Stimulated activated CD4-positive, alpha-beta T cell treated with anti-CD3 and anti-CD28 coated beads, Interleukin-1b, Interleukin-23, amount 100 ng/mL, for 1 hour (primary cell): ENCODE measurements at places on chromosomes 5 and 9.

DNA sequence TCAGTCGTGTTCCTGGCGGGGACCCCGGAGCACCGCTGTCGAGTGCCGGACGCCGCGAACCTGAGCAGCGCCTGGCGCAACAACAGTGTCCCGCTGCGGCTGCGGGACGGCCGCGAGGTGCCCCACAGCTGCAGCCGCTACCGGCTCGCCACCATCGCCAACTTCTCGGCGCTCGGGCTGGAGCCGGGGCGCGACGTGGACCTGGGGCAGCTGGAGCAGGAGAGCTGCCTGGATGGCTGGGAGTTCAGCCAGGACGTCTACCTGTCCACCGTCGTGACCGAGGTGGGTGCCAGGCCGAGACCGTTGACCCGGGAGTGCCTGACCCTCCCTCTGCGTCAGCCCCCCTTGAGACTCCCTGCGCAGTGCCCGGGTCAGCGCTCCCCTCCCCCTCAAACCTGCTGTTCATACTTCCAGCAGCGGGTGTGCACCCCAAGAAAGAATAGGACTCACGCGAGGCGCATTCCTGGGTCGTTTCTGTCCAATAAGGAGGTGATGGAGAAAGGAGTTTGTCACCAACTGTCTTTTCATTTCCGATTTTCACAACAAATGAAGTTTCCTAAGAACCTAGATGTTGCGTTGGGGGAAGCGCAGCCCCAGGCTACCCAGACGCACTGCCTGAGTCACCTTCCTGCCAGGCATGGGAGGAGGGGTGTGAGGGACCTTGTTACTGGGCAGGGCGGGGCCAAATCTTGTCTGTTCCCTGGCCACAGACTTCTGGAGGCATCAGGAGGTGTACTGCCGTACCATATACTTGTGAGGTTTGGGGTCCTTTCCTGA, 722 bp downstream of the SLC22A4 start:
- peak; percentile 51 for DNase-seq

DNA sequence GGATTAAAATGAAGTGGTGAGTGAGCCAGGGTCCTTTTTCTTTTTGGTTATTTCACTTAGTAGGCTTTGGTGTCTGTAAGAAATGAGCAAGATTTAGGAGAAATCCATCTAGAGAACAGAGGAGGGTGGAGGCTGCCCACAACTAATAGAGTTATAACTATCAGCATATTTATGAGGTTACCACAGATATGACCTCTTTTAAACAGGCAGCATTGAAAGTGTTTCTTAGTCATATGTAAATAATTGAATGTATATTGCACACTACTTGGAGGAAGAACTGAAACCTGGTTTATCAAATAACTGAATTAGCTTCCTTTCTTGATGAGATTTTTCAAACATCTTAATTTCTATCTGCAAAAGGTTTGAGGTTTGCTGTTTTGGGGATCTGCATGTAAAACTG, 483.1 kb upstream of the PIK3R1 start:
- no peak for DNase-seq

GRCh38 chr9:38319496-38320173, 72.9 kb upstream of the ALDH1B1 start:
- no peak for DNase-seq

DNA sequence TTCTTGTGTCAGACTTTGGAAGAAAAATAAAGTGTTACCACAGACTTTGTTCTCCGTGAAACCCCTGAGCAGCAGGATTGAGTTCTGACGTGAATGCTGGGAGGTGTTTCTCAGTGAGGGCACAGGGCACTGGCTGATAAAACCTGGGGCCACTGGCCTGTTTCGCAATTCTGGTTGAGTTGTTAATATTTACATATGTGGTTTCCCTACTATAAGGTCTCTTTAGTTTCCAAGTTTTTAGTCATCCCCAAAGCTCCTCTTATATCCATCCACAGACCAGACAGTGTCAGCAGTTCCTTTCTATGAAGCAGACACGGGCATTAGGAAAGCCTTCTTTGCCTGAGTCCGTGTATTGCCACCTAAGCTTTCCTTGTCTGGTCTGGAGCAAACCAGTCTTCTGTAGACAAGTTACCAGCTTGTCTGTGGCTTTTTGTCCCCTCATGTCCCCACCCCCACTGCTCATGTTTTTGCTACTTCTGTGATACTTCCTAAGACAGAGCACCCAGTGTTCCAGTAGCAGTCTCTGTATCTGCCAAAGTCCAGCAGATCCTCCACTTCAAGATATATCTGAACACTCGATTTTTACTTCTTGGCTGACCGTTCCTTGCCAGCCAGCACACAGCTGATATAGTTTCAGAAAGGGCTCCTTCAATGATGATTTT, 42.0 kb downstream of the ACO1 start:
- DNase-seq: no peak

GRCh38 chr9:114317665-114318357, 5.1 kb upstream of the ORM1 start:
- DNase-seq: no peak

DNA sequence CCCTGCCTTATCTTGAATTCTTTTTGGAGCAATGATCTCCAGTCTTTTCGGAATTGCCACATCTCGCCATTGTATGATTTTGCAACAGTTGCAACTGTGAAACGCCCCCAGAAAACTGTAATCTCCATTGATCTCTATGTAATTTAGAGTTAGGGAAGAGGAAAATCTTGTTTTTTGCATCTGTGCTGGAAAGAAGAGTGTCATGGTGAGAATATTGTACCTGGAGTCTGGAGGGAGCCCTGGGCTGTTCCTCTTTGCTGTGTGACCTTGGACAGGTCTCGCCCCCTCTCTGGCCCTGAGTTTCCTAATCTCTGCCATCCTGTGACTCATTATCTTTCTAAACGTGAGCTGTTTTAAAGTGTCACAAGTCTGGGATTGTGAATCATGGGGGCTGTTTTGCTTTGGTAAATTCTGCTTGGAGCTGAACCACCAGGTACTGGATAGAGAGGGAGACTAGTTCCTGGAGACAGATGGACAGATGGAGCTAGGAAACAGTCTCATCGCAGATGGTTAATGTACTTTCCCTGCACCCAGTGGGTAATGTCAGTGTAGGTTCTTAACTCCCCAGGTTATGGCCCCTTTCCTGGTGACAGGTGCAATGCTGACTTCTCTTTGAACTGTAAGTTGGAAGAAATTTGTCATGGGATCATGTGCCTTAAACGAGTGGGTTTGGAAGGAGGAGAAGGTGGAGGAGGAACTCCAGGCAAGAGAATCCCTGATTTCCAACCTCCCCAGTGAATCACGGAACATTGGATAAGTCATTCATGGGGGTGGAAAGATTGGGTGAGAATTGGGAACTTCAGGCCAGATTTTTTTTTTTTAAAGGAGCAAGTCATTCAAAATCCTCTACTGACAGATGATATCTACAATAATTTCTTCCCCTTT, 19.6 kb downstream of the PPARGC1B start:
- no peak for DNase-seq

DNA sequence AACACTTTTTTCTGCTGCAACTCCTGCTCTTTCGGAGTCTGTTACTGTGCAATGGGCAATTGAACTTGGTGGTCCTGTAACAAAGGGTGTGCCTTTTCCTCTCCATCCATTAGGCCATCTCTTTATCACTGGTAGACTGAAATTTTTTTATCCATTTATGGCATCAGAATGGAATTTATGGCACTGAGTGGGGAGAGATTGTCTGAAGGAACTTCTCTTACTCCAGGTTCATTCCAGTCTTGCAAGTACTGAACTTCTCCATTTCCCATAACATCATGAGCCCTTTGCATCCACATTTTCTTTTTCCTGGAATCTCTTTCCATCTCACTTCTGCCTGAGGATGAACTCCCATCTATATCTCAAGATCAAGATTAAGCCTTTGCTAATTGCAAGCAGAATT, 10.0 kb downstream of the SLC46A2 start:
- DNase-seq: no peak

DNA sequence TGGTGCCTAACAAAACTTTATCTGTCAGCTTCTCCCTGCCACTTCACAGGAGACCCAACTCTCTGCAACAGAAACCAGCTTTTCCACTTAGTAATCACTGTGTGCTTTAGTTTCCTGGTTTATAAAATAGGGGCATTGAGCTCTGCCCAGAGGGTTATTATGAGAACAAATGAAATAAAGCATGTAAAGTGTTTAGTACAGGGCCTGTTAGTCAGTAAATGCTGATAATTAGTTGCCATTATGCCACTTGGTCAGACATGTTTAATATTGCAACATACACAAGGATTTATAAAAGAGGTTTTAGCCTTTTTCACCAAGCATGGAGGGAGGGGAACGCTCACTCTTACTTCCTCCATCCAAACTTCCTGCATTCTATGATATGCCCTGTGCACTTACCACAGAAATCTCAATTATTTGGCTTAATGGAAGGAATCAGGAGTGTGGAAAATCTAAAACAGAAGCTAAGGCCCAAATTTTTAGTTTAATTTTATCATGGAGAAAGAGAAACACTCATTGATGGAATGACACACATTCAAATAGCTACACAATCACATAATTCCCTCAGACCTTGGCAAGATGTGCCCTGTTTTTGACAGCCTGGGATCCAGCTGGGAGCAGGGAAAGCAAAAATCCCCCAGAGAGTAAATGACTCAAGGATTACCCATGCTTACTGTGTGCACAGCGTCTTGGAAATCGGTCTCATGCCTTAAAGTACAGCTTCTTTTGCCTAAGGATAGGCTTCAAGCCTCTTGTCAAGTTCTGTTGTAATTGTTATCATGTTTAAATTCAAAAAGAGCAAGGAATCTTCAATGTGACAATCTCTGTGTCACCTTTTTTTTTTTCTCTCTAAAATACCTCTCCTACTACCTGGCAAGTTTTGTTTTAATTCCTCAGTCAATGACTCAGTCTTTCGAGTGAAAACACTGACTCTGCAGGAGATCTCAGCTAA, 34.0 kb downstream of the ZNF474 start:
- no peak for DNase-seq

DNA sequence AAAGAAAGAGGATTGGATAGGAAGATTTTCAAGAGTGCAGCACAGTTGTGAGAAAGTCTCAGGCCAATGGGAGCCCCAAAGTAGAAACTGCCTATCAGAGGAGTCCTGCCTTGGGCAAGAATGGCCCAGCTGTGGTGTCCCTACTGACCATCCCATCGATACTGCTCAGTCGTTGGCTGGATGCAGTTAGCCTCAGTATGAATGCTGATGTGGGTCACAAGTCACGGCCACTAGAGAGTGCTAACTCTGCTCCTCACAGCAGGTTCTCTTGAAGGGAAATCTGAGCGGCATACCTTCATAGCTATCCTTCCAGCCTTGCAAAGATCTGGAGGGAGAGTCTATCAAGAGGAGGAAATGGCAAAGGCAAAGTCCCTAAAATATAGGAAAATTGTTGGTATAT, 11.6 kb upstream of the CETN3 start:
- no peak for DNase-seq

DNA sequence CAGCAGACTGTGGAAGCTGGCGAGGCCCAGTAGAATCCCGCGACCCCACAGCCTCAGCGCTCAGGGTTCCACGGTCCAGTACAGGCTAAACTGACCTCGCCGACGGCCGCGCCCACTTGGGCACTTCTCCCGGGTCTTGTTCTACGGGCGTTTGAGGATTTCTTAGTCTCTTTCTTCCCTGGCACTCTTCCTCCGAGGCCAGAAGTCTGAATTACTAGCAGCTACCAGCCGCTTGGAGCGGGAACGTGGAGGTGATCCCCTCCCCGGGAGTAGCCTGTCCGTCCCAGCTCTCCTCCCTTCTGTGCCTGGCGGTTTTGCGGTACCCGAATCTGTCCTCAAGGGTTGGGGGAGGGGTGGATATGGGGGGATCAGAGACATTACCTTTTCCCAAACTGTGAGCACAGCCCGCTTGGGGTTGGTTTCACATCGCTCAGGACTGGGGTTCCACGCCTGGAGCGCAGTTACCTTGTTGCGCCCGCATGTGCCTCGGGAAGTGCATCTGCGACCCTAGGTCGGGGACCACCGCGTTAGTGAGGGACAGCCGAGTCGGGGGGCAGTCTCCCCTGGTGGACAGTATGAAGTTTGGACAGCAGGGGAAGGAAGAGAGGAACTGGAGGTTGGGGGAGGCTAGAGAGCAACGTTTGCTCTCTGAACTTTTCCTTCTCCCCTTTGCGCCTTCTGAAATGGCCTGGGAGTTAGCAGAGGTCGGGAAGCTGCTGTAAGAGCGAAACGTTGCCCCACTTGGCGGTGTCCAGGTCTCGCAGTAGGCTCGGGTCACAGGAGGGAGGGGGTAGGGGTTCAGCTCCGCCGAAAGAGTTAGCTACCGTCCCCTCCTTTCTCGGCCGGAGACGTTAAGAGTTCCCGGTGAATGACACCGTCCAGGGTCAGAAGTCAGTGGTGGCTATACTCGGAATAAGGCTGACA, 190.8 kb downstream of the MEF2C start:
- no peak for DNase-seq

DNA sequence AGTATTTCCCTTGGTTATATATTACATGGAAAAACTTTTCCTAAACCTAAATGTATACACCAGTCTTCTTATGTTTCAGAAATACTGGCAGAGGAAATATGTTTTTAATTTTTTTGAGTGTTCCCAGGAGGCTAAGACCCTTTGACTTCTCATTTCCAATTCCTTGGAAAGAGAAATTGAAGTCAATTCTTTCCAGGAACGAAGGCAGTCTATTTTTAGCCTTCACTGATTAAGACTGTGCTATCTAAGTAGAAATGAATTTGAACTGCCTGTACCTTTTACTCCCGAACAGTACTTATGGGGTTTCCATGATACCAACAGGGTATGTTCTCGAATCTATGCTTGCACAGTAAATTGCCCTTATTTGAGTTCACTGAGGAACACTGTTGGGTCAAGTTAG, 340.3 kb upstream of the CD180 start:
- DNase-seq: no peak

DNA sequence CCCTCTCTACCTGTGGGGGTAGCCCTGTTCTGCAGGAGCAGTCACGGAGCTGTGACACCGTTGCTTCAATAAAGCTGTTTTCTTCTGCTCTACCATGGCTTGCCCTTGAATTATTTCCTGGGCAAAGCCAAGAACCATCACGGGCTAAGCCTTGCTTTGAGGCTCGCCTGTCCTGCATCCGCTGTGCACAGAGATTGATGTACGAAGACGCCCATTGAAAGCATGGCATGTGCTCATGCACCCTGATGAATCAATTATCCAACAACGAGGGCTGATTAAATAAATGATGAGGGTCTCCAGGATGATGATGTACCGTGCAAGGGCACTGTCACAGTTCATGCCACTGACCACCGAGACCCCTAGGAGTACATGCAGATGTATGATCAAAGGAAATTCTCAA, 20.7 kb downstream of the PTGES start:
- DNase-seq: no peak

DNA sequence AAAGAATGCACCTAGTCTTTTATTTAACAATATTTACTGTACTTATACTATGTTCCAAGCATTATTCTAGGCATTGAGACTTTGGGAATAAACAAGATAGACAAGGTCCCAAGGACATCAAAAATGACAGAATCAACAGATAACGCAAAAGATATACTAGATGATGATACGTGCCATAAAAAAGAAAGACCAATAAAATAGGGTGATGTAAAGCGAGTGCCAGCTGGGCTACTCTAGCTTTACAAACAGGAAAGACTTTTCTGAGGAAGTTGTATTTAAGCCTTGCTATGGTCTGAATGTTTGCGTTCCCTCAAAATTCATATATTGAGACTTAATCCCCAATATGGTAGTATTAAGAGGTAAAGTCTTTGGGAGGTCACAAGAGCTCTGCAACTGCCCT, 310.2 kb upstream of the RGMB start:
- DNase-seq: no peak

GRCh38 chr9:92965061-92965758, 17.9 kb downstream of the FGD3 start:
- DNase-seq: no peak
